IPS DF 19.7 (cell line): ENCODE measurements at places on chromosomes 6 and 20.

- no peak for DNase-seq
Measured at GRCh38 chr6:136129365-136129764, 120.7 kb downstream of the MTFR2 start.

DNA sequence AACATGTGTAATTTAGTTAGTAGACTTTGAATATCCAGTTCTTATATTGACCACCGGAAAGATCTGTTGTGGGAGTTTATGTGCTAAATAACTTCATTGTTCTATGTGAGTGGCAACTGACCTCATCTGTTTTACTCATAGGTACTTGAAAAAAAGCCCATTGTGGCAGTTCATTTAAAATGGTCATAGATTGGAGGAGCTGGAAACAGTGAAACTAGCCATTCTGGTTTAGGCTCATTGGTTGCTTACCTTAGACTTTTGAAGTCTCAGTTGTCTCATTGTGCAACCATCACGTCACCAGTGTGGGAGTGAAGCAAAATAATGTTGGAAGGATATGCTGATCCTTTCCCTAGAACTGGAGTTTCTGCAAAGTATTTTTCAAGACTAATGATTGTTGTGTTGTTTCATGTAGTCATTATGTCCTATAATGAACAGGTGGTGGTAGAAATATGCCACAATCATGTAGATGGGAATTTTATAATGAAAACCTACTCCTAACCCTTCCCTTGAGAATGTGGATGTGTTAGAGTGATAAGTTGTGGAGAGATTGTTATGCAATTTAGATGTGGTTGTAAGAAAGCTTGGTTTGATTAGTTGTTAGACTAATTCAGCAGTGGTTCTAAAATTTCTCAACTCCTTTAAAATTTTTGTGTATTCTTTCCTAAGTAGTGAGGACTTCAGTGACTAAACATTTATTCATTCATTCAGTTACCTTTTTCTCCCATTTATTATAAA is 18.3 kb downstream of the DSP start:
- DNase-seq, result no peak

DNA sequence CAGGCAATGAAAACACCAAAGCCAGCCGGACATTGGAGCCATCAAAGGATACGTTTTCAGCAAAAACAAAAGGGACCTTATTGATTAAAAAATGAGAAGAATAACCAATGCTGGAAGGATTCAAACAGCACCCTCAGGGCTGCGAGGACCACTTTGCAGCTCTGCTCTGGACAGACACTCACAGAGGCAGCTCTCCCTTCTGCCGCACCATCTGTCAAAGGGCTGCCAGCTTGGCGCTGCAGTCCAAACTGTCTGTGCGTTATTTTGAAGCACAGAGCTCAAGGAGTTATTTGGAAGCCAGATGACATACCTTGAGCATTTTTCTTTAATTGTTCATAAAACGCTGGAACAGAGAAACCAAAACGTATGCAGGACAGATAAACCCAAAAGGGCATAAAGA is 85.2 kb downstream of the KIF16B start:
- DNase-seq, result no peak

DNA sequence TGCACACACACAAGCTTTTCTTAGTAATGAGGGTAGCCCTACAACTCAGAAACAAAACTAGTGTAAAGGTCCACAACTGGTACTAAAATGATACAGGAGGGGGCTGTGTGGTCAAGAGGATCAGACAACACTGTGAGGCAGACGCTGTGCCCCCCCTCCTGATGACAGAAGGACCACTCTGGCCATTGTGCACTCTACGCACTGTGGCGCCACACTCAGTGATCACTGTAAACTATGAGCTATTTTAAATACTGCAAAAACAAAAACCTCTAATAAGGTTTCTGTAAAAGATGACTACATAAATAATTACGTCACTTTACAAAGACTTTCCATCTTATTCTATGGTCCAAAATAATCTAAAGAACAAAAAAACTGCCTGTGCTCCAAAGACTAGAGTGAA is 96.1 kb downstream of the SLC23A2 start:
- DNase-seq, result no peak

DNA sequence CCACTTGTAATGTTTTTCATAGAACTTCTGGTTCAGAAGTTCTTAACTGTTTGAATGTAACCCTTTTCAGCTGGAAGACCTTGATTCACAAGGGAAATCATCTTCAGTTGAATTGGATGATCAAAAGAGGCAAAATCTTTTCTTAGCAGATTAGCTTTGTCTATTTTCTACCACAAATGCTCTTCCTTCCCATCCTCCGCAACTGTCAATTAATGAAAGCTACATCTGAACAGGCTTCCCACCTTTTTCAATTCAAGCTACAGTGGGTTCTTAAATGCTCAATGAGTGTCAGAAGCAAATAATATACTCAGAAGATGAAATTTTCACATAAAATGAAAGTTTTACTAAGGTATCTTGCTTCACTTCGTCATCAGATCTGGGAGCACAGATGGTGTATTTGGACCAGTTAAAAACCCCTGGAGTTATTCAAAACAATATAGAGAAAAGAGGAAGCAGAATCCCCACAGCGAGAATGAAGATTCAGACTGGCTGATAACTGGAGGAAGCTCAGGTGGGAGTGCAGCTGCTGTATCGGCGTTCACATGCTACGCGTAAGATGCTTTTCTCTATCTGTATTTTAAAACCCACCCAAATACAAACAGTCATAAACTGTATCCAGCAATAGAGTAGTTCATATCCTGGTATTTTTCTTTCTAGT is 19.4 kb downstream of the QRSL1 start:
- no peak for DNase-seq

- DNase-seq, result no peak
Measured at GRCh38 chr6:67683960-67684359, 951.1 kb upstream of the ADGRB3 start.

DNA sequence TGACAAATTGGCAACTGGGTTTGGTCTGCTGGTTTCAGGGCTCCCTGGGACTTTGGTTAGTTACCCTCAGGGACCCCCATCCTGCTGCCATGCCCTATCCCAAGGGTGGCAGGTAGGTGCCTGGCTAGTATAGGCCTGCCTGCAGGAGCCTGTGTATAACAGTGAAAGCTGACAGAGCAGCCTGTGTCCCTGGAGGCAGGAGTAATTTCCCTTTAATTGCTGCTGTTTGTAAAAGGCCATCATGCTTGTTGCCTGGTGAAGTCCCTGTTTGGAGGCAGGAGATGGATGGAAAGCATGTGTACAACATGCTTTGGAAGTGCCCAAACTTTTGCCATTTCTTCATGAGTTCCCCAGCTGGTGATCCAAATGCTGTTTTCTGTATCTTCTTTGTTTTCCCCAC is 30.1 kb downstream of the CMTR1 start:
- DNase-seq, result no peak

DNA sequence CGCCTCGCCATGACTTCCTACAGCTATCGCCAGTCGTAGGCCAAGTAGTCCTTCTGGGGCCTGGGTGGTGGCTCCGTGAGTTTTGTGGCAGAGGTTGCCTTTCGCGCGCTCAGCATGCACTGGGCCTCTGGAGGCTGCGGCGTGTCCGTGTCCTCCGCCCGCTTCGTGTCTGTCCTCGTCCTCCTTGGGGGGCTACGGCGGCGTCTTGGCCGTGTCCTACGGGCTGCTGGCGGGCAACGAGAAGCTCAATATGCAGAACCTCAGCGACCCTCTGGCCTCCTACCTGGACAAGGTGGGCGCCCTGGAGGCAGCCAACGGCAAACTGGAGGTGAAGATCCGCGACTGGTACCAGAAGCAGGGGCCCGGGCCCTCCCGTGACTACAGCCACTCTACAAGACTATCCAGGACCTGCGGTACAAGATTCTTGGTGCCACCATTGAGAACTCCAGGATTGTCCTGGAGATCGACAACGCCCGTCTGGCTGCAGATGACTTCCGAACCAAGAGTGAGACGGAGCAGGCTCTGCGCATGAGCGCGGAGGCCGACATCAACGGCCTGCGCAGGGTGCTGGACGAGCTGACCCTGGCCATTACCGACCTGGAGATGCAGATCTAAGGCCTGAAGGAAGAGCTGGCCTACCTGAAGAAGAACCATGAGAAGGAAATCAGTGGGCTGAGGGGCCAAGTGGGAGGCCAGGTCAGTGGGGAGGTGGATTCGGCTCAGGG is 296.3 kb downstream of the OGFRL1 start:
- DNase-seq, result no peak

DNA sequence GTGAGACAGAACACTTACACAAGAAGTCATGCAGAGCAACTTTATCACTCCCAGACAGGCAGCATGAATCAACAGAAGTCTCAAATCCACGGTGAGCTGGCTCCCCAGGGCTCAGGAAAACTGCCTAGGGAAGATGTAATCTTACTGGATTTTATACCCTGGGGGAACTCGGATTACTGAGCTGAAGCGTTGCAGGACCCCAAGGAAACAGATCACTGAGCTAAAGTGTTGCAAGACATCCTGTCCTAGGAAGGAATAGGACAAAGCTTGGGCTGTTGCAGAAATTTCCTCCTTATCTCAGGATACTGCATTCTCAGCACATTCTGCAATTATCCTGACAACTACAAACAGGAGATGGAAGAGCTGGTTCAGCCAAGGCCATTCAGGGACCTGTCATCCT is 224.8 kb downstream of the TFAP2A start:
- no peak for DNase-seq

DNA sequence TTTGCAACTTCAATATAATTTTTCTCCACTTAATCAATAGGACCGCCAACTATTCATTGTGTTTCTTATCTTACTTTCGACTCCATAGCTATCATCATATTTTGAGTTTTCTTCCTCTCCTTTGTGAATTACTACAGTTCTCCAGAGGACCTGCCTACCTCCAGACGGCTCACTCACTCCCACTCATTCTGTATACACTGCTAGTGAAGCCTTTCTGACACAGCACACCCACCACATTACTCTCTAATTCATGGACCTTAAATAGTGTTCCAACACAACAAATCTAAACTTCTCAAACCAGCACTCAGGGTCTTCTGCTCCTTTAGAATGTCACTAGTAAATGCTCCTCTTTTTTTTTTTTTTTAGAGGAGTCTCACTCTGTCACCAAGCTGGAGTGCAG is 23.8 kb downstream of the FKBP5 start:
- no peak for DNase-seq

GRCh38 chr6:11366183-11366933 is 133.9 kb upstream of the NEDD9 start:
- no peak for DNase-seq

GRCh38 chr6:137848672-137849071 is 18.4 kb upstream of the TNFAIP3 start:
- DNase-seq, result no peak

DNA sequence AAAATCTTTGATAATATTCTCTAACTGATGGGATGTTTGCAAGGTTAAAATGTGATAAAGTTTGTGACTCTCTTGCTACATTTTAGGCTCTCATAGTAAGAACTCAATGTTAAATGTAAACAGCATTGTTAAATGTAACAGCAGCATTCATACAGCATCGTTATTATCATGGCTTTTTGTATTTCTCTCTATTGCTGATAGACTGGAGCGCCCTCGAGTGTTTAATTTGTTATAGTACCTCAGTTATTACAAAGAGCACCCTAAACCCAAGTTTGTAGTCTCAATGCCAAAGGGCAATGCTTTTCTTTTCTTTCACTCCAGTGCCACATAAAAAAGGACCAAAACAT is 14.9 kb upstream of the TTPAL start:
- no peak for DNase-seq

DNA sequence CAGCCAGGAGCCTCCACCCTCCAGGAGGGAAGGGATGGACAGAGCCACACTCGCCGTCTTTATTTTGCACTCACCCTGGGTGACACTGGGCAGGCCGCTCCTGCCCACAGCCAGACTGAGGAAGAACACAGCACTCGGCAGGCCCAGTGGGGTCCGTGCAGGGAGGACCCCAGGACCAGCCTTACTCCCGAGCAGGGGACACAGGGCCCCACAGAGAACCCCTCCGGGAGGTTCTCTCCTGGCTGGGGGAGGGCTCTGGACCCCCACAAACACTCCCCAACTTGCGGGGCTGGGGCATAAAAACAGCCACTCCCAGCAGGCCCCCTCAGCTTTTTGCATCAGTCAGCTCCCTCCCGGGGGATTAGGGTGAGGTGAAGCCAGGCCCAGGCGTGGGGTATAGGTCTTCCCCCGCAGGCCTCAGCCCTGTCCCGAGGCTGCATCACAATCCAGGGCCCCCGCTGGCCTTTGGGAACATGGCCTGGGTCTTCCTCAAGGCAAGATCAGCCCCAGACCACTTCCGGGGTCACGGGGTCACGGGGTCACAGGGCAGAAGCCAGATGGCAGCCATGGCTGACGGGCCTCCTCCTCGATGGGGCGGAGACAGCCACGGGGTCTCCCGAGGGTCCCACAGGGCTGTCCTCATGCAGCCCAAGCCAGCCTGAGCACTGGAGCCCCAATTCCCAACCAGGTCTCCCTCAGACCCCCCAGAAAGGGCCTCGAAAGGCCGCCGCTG is 3.2 kb downstream of the TNFRSF6B start:
- no peak for DNase-seq

DNA sequence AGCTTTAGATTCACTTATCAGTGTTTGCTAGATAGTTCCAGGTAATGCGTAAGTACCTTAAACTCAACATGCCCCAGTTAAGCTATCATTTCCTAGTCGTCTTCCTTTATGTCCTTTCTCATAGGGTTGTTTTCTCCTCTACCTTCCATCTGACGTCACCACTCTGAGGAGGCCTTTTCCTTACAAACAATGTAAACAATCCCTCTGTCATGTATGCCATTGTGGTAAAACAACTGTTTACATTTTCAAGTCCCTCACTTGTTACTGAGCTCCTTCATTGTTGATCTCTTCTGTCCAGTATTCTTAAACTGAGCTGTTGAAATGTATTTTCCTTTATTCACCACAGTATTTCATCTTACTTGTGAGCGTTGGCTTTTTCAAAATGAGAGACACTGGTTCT is 45.4 kb upstream of the PLCG1 start:
- DNase-seq, result no peak

DNA sequence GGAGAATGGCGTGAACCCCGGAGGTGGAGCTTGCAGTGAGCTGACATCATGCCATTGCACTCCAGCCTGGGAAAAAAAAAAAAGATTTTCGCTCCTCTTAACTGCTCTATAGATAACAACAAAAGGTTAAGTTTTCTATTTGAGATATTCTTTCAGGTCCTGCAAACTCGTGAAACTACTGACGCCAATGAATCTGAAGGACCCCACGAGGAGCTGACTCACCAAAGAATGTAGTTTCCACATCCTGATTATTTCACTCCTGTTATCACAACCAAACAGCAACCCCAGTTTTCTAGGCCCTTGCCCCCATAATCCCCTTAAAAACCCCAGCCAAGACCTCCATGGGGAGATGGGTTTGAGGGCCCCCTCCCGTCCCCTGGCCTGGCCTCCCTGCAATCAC is 58.7 kb downstream of the OTOR start:
- DNase-seq, result no peak

GRCh38 chr6:167589615-167589940 is 237.1 kb upstream of the AFDN start:
- DNase-seq, result no peak
